ENCODE measurements at places on chromosomes 13 and 19.

GRCh38 chr19:38544569-38545315 lies 73.0 kb downstream of the MAP4K1 start:
- no peak for DNase-seq

- no peak for DNase-seq
Observed at GRCh38 chr13:50119591-50119990, 104.3 kb downstream of the KCNRG start.

GRCh38 chr19:38693380-38694223 lies 46.2 kb downstream of the ACTN4 start:
- peak; percentile 79 for DNase-seq

DNA sequence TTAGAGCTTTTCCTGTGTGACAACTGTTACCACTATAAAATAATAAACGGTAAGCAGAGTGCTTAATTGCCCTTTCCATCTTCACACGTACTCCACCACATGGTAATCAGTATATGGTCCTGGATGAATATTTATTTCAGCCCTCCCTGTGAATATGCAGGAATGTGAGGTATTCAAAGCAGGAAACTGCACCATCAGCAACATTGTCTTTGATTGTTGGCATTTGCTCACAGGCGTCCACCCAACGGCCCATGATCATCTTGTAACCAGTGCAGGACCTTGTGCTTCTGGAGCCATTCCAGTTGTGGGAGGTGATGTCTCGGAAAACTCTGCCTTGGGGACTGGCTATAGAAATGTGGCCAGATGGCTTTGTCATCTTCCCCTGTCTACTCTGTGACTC lies 132.6 kb downstream of the COG6 start:
- no peak for DNase-seq
